Activated T-cell treated with anti-CD3 and anti-CD28 coated beads, Interleukin-2, amount 50 U/mL, for 72 hours (primary cell): ENCODE measurements at places on chromosomes 16 and 17.
A peak's percentile ranks its signal among the peaks of the same experiment; 100 is the strongest.

DNA sequence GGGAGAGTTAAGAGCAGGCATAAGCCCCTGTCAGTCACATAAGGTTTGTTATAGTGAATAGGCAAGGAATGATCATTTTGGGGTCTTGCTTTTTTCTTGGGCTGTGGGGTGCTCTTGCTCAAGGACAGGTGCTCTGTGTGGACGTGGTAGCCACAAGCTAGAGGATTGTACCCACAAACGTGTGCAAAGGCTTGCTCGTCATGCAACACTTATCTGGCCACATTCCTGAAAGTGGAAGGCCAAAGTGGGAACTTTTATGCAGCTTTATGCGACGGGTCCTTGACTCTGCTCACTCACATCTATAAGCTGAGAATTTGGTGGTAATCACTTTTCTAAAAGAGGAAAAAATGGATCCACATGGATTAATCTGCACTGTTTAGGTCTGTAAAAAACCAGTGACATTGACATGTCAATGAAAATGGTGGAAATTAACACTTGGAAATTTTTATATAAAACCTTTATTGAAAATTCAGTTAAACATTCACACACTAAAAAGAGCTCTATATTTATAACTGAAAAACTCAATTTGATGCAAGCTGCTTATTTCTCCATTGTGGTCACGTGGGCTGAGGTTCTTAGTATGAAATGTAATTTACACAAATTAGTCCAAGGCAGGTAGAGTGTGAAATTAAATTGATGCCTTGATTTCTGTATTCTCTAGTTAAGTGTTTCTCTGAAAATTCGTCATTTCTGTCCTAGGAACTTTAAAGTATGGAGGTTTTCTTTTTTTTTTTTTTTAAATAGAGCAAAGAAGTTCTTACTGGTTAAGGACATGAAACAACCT is 162.3 kb downstream of the MSI2 start:
- DNase-seq: no peak

DNA sequence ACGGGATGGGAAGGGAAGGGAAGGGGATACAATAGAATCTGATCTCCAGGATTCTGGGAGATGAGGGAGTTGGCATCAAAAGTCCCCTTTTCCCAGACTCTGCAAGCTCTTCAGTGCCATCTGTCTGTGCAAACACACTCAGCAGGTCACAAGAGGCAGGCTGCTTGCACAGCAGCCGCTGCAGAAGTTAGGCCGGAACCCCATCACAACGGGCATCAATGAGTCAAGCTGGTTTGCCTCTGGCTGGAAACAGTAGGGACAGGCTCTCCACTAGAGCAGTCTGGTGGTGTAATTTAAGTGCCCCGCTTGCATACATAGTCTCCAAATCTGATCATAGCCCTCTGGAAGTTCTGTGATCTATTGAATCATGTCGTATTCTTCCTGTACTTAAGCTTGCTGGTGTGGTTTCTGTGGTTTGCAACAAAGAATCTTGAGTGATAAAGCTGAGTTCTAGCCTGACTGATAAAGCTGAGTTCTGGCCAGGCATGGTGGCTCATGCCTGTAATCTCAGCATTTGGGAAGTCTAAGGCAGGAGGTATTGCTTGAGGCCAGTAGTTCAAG is 33.7 kb upstream of the KDM8 start:
- DNase-seq: peak; percentile 82

DNA sequence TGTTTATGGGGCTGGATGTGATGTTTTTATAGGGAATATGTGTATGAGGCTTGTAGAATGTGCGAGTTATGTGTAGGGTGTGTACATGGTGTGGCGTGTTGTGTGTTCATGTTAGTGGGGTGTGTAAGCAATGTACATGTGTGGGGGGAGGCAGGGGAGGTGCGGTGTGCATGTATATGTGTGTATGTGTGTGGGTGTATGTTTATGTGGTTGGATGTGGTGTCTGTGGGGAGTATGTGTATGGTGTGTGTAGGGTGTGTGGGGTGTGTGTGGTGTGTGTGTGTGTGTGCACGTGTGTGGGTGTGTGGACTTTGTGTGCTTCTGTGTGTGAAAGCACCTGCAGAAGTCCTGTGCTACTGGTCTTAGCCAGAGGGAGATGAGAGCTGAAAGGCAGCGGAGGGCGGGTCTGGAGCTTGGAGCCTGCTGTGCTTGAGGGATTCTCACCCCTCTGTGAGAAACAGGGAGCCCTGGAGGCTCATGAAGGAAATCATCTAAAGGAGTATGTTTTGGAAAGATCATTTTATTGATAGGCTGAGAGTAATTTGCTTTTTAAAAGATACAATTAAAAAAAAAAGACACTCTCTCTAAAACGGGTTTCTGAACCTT is 222.7 kb downstream of the HS3ST4 start:
- DNase-seq: no peak

GRCh38 chr17:82101301-82101715 is 3.3 kb upstream of the FASN start:
- DNase-seq: no peak

- no peak for DNase-seq
Observed at GRCh38 chr17:56480501-56480900, 113.0 kb upstream of the NOG start.

GRCh38 chr16:90050969-90051368 is 26.2 kb downstream of the PRDM7 start:
- DNase-seq: no peak

GRCh38 chr16:2981899-2982250 is 1.6 kb upstream of the PKMYT1 start:
- DNase-seq: no peak
